ENCODE measurements at places on chromosomes 4 and X.

GRCh38 chr4:2248821-2249261 lies 6.9 kb upstream of the HAUS3 start:
- no peak for DNase-seq

DNA sequence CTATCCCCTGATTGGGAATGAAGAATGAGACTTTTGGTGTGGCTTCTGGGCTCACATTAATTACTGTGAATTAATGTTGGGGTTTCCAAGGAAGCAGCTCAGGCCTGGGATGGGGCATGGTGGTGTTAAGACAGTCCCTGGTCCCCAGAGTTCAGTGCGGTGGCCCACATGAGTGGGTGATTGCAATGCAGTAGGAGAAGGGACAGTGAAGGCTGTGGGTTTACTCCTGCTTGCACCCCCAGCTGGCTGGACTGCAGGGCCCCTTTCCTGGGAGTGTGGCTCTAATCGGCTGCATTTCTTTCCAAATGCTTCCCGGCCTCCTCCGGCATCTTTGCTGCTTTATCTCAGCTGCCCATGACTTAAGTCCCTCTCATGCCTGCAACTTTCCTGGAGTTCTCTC lies 28.2 kb upstream of the GPR78 start:
- no peak for DNase-seq

DNA sequence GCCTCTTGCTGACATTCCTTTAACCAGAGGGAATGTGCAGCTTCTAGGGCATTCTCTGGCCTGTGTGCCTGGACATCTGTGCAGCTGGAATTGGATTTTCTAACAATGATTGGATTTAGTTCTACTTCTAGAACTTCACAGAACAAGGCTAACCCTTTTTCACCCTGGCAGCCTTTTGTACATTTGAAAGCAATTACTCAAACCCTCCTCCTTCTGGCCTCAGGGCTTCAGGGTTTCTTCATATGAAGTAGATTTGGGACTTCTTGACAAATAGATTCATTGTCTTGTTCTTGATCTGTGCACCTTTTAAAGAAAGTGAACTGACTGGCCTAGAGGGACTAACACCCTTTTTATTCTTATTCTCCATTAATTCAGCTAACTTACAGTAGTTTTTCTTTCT lies 30.1 kb downstream of the SPATA18 start:
- no peak for DNase-seq

DNA sequence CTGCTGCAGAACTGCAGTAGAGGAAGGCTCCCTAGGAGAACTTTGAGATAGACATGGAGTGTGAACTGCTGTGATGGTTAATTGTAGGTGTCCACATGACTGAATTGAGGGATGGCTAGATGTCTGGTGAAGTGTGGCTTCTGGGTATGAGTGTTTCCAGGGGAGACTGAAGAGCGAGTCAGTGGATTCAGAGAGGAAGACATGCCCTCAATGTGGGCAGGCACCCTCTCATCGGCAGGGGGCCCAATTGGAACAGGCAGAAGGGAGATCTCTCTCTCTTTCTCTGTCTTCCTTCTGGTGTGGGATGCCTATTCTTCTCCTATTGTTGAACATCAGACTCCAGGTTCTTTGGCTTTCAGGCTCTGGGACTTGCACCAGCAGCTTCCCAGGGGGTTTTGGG lies 304.7 kb upstream of the GATB start:
- DNase-seq = no peak

- no peak for DNase-seq
Observed at GRCh38 chr4:41750121-41750625, 1.6 kb upstream of the PHOX2B start.

DNA sequence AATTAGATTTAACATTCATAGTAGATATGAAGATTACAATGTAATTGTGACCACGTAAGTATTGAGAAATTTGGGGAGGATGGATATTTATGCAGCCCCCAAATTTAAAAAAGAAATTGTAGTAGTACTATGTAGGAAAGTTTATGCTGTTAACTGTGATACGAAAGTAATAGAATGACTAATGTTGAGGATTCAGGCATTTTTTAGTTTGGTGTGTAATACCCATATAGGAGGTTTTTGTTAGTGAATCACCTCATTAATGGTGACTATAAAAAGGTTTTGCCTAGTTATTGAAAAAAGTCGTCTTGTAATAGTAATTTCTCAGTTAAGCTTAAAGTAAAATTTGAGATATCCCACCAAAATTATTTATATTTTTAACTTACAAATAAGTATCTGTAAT lies 67.2 kb downstream of the SMARCAD1 start:
- peak; percentile 53 for DNase-seq

DNA sequence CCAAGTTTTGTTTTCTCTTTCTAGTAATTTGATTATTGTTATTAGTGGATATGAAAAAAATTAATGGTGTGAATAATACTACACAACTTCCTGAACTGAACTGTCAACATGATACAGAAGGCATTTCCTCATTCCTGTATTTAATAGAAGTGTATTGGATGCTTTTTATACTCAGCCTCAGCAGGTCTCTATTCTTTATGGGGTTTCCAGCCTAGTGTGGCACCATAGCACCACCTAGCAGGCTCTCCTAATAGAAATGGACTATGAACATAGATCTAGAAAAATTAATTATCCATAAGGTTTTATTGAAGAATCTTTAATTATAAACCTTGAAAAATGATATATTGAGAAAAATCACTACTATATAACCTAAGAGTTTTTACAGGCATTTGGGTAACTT lies 52.4 kb downstream of the GLRB start:
- peak; percentile 69 for DNase-seq

DNA sequence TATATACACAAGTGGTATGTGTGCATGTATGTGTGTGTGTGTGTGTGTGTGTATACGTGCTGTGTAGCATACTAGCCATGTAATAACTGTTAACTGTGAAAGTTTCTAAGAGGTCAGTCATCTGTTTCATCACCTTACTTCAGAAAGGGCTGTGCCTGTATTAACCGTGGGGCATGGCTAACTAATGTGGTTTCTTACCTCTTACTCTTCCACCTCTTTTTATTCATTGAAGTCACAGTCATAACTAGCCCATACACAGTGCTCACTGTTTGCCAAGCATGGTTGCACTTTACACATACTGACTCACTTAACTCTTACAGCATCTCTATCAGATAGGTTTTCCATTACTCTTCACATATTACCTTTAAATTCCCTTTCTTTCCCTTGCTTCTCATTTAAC lies 23.7 kb upstream of the LRAT start:
- no peak for DNase-seq

GRCh38 chr4:5924461-5925125 lies 31.7 kb upstream of the CRMP1 start:
- DNase-seq = no peak

DNA sequence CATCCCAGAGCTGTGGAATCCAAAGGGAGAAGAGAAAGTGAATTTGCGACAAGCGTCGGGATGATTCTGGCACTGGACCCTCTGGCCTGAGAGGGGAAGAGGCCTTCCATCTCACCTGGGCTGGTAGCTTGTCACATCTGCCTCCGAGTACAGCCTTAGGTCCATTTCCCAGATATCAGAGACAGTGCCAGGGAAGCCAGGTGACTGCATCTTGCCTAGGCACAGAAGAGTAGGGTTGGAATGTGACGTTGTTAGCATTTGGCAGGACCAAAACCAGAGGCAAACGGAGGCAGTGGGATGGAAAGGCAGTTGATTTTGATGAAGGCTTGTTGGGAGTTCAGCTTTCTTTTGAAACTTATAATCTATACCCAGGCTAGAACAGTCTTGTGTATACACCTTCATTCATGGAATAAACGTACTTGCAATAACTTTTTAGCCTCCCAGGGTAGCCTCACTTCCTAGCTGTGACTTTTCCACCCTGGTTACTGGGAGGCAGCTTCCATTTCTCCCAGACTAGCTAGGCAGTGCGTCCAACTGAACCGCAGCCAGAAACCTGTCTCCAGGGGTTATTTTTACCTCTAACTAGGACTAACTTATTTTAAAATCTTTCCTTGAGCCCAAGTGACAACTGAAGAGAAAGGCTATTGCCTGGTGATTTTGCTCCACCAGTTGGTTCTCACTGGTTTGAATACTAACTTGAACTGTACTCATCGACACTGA lies 5.9 kb downstream of the SOD3 start:
- no peak for DNase-seq

DNA sequence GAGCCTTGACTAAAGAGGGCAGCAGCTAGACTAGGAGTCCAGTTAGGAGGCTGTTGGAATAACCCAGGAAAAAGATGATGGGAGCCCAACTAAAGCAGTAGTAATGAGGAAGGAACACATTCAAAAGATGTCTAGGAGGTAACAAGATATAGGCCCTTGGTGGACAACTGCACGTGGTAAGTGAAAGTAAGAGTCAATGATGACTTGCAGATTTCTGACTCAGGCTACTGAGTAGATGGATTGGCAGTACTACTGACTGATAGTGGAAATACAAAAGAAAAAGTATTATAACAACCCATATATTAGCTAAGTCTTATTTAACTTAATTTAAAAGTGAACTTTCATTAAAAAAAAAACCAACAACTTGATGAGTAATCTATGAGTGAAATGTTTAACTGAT lies 74.0 kb downstream of the PAK3 start:
- no peak for DNase-seq

DNA sequence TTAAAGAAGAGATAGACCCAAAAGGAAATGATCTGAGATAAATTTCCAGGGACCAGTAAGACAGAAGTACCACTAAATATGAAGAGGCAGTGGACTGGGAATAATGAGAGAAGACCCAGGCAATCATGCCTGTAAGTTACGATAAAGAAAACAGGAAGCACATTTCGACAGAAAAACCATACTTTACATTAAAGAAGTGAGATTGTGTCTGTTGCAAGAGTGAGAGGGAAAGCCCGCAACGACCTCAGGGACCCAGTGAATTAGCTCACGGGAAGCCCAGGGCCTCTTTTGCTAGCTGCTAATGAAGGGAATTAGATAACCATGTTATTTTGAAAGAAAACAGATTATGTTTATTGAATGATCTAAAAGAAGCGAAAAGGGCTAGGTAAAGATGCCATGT lies 28.9 kb upstream of the ACSL1 start:
- no peak for DNase-seq

GRCh38 chrX:123960956-123961267 lies 594 bp upstream of the STAG2 start:
- DNase-seq = no peak

DNA sequence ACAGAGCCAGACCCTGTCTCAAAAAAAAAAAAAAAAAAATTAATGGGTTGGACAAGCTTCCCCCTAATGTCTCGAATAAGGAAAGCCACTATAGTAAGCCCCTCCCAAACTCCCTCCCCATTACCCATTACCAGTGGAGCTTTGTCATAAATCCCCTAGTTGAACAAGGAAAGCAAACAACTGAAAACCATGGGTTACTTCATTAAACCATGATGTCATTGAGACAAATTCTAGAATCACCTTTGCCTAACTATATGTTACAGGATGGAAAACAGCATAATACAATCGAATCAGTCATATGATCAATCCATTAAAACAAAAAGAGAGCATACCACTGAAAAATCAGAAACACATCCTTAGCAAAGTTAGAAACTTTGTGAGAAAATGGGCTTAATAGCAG lies 8.2 kb downstream of the ARAP2 start:
- no peak for DNase-seq

Measured in fibroblast of upper back skin (primary cell).